ENCODE measurements at places on chromosomes 12 and 14.

DNA sequence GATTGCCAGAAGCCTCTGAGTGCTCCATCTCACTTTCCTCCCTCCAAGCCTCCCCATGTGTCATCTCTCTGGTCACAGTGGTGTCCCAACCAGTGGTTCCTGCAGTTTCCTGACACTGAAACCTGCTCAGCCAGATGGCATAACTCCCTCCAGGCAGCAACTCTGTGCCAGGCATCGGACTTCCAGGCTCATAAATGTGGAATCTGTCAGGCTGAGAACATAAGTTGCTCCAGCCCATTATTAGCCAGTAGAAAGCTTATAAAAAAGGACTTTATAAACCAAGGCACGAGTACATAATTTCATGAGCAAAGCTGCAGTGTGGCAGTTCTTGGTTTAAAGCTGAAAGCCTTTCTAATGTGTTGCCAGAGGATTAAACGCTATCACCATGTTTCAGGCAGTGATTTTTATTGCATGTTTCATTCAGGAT lies 194.3 kb downstream of the DACT1 start:
- DNase-seq, result no peak

GRCh38 chr12:97306147-97306546 lies 156.5 kb upstream of the RMST start:
- no peak for DNase-seq

GRCh38 chr12:129304529-129304928 lies 451.3 kb downstream of the GLT1D1 start:
- no peak for DNase-seq

DNA sequence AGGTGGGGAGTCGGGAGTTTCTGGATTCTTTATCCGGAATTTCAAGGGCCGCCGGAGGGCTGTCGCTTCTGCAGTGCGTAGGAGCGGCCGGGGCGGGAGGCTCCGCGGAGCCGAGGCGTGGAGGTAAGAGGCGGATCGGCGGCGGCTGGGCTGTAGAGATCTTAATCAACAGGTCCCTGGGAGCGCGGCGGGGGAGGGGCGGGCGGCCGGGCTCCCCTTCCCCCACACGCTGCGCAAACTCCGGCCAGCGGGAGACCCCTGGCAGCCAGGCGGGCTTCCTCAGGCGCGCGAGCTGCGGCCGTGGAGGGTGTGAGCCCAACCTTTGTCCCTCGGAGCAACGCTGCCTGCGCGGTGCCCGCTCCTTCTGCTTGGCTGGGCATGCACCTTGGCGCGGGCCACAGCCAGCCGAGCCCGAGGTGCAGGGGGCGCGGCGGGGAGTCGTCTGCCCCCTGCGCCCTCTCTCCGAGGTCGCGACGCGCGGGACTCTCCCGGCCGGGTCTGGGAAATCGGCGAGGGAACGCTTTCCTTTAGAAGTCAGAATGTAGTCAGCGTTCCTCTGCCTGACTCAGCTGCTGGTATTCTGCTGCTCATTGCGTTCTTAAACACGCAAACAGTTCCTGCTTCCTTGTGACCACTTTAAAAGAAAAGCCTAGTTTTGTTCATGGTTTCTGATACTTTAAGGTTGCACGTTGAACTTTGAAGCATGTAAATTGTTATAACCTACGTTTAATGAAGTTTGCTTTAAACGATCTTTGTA lies at the start of gene PALS1:
Gene PALS1 (plus strand): TSS at position 25 of the 757 bp plus-strand sequence. CDS start 37,736 bp downstream, outside the sequence.
- DNase-seq, result no peak

- DNase-seq, result no peak
Measured at GRCh38 chr12:47964106-47964728, 821 bp downstream of the TMEM106C start.

DNA sequence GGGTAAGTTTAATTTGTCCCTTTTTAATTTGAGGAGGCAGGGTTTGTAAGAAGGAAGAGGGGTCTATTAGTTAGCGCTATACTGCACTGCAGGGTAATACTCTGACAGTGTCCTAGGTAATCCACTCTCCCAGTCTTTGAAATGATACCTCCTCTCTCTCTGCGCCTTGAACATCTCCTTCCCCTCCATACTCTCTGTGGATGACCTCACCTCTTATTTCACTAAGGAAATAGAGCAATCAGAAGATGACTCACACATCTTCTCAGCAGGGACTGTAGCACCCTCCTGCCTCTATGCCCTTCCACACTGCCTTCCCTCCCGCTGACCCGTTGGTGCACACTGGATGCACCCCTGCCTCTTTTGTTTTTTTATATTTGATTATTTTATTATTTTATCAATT lies 94.2 kb downstream of the GRIP1 start:
- no peak for DNase-seq

GRCh38 chr12:14190694-14191093 lies 174.8 kb upstream of the ATF7IP start:
- no peak for DNase-seq

DNA sequence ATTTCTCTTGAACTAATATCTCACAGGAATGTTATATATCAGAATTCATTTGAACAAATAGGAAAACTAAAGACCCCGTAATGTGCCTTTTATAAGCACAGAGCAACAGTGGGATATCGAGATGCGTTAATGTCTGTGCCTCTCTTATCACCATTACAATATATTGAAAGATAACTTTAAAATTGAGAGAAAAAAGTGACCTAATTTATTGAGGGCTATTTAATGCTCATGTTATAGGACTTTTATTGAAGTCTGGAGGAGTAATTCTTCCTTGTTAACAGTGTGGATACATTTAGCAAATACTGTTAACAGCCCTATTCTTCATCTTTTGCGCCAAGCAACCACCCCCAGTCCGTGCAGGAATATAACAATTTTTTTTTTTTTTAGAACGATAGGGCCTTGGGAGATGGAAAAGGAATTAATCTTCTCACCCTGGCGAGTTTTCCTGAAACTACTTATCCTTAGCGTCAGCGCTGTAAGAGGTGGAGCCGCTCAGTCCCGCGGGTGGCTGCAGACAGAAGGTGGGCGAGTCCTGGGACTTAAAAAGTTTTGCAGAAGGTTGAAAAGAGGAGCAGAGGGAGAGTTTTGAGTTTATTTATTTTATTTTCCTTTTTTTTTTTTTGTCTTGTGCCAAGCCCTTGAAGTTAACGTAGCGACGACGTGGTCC lies 11.0 kb downstream of the FOXG1 start:
- no peak for DNase-seq

- peak; percentile 26 for DNase-seq
Measured at GRCh38 chr12:27969624-27970400, 2.7 kb downstream of the PTHLH start.

- DNase-seq, result no peak
Measured at GRCh38 chr12:8630131-8630530, 17.5 kb upstream of the AICDA start.

DNA sequence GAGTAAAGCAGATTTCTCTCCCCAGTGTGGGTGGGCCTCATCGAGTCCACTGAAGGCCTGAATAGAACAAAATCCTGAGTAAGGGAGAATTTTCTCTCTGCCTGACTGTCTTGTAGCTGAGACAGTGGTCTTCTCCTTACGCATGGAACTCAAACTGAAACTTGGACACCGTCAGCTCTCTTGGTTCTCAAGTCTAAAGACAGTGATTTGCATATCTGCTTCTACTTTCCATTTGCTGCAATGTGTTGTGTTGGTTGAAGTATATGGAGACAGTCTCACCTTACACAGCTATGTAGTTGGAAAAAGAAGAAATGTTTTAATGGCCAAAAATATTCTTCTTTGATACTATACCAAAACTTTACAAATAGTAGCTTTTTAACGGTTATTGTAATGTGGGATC lies 160.2 kb upstream of the LMNTD1 start:
- DNase-seq, result no peak

DNA sequence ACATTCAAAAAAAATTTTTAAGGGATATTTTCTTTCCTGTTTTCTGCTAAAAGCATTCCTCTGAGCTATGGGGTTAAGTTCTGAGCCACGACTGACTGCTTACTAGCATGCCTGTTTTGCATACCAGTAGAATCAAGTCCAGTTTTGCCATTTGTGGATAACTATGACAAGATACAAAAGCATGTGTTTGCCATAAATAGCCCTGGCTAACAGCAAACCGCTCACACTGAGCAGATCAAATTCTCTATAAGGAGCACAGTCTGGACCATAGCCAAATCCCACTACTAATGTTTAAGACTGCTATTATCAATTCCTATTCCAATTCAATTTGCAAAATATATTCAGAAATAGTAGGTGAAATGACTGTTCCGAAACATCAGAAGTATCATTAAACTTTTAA lies 3.2 kb downstream of the CFL2 start:
- no peak for DNase-seq

GRCh38 chr12:5562581-5562980 lies 130.7 kb downstream of the NTF3 start:
- DNase-seq, result no peak

GRCh38 chr14:100772607-100773165 lies 46.0 kb downstream of the DLK1 start:
- DNase-seq, result no peak

- DNase-seq, result no peak
Measured at GRCh38 chr12:27032679-27033078, 10.3 kb downstream of the MED21 start.

DNA sequence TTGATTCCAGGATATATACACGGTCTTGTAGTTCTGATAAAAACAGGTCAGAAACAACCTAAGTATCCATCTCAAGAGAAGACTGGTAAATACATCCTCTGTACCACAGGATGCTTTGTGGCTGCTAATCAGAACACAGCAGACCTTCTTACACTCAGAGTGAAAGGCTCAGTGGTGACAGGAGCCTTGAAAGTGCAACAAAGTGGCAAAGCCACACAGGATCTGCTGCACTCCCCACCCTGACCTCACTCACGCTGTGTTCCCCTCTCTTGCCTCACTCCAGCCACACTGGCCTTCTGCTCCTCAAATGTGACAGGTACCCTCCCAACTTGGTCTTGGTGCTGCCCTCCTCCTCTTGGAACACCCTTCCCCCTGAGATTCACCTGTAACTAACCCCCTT lies 98.1 kb upstream of the GRIP1 start:
- no peak for DNase-seq

GRCh38 chr12:117363953-117364486 lies 2.6 kb upstream of the NOS1 start:
- DNase-seq, result no peak

DNA sequence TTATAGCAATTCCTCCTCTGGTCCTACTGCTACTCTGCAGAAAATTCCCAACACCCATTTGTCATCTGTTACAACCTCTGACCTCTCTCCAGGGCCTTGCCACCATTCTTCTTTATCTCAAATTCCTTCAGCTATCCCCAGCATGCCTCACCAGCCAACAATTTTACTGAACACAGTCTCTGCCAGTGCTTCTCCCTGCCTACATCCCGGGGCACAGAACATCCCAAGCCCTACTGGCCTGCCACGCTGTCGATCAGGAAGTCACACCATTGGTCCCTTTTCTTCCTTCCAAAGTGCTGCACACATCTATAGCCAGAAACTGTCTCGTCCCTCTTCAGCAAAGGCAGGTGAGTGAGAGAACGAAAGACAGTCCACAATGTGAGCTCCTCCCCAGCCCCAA lies 122.1 kb downstream of the TTLL5 start:
- DNase-seq, result no peak

DNA sequence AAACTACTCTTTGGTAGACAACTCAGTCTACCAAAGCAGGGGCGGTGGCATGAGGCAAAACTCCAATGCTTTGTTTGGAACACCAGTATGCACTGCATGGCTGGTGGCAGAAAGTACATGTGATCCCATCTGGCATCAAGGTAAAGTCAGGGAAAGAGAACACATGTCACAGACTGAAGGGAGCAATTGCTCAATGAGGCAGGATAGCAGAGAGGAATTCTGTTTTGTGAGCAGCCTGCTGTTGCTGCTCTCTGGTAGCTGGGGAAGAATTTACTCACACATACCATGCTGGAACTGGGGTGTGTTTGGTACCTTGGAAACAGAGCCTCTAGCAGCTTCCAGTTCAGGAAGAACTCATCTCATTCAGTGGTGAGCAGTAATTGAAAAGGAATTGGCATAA lies 84.8 kb downstream of the HELB start:
- no peak for DNase-seq

DNA sequence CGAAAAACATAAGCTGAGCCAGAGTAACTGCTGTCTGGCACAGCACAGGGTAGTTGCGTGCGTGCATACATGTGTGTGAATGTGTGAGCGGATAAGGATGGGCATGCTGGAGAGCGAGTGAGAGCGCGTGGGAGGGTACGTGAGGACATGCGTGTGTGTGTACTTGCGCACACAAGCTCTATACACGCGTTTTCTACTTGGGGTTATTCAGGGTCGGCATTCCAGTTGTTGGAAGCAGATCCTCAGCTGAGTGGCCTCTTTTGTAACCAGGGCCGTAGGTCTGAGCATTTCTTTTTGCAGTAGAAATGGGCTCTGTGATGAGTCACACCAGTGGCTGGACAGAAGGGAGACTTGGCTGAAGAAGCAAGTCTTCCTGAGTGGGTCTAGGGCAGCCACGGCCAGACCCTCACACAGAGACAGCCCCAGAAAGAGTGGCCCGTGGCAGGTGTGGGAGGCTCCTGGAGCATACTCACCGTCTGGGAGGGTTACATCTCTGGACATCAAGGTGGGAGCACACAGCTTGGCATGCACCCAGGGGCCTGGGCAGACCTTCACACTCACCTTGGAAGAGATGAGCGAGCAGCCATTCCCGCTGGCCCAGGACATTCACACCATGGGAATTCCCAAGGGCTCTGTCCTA lies 78.0 kb downstream of the LRRC74A start:
- DNase-seq, result no peak

GRCh38 chr14:91985521-91986255 lies 38.2 kb upstream of the FBLN5 start:
- no peak for DNase-seq

- no peak for DNase-seq
Measured at GRCh38 chr14:104322531-104323366, 184.4 kb downstream of the KIF26A start.

DNA sequence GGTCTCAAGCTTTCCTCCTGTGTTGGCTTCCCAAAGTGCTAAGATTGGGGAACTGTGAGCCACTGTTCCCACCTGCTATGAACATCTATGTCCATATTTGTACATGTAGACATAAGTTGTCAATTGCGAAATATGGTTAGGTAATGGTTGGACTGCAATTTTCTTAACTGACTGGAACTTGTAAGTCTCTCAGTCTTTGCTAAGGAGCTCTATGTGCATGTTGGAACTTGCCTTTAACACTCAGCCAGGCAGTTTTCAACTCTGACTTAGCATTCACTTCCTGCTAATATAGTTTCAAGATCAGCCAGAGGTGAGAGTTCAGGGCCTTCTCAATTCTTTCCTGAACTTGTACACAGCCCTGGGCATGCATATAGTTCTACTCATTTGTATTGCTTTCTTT lies 44.5 kb upstream of the EEA1 start:
- no peak for DNase-seq

GRCh38 chr12:86139671-86140070 lies 116.5 kb downstream of the MGAT4C start:
- no peak for DNase-seq

GRCh38 chr14:22685467-22685866 lies 41.3 kb upstream of the OR6J1 start:
- DNase-seq, result no peak

DNA sequence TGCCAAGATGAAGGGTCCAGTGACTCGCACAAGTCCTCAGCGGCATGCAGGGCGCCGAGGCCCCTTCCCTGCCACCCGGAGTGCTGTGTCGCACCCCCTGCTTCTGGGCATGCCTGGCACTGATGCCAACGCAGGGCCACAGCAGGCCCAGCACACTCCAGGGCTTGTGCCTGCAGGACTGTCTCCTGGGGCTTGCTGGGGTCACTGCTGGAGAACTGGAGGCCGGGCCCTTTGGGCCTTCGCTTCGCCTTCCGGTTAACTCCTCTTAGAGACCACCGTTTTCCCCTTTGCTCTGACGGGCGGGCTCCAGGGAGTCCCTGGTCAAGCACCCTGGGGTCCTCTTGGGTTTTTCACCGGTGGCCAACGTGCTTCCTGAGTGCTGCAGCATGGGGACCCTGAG lies 79.6 kb downstream of the WDR20 start:
- DNase-seq, result no peak

GRCh38 chr14:65531148-65531547 lies 118.6 kb downstream of the FUT8 start:
- DNase-seq, result no peak
